Progenitor cell of endocrine pancreas (in vitro differentiated cells): ENCODE measurements at places on chromosomes 4 and X.

GRCh38 chr4:57013543-57014120, 34.9 kb downstream of the POLR2B start:
- DNase-seq = no peak

GRCh38 chr4:1473718-1474117, 67.5 kb upstream of the NKX1-1 start:
- DNase-seq = no peak

DNA sequence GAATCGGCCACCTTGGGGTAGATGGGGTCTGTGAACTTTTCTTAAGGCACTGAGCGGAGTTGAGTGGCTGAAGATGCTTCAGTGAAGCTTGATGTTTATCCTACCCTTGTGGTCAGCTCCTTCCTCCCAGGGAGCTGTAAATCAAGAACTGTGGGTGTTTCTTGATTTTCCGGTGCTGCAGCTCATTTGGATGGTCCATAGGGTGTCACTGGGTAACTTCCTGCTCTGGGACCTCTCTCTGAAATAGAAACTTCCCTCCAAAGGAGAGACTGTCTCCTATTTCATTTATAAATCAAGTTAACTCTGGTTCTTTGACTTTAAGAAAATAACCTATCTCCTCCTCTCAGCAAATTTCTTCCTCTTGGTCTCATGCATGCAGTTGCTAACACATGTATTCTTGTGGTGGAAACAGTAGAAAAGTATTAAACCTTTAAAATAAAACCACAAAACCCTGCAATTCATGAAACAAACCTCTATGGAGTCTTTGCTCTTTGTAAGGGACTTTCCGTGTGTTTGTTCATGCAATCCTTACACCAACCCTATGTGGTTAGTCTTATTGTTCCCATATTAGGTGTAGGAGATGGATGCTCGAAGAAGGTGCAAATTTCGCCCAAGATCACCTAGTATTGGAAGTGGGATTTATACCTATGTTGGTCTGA, 110.3 kb downstream of the SHROOM3 start:
- no peak for DNase-seq

- DNase-seq = no peak
These were observed 15.0 kb upstream of the PRKX start for GRCh38 chrX:3728454-3728853.

DNA sequence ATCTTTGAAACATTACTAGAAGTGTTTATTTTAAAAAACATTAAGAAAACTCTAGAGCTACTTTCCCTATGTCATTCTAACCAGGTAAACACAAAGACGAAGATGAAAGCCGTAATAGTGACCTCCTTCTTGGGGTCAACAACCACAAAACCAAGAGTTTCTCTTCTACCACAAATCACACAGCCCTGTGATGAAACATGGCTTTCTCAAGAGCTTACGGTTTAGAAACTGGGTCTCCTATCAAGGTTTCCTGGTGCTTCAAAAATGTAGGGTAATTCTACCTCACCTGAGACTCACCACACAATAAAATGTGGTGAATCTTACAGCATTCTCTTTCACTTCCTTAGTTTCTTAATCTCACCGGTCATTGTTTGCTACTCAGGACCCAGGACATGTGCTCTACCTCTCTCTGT, 50.9 kb downstream of the CORIN start:
- DNase-seq = no peak

DNA sequence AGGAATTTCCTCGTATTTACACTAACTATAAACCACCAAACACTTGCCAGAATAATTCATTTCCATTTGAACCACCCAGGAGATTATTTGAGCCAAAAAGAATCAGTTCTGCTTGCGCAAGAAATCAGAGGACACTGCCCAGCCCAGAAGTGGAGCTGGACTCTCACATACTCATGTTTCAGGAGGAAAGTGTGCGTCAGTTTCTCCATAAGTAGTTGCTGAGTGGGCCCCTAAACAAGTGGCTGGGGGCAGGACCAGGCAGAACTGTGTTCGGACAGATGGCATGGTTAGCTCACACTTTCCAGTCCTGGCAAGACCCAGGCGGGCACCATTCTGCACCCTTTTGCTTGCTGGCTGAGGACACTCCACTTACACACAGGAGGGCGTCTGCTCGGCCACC, 38.8 kb downstream of the BTC start:
- DNase-seq = no peak

- DNase-seq = no peak
These were observed 16.2 kb downstream of the ANXA5 start for GRCh38 chr4:121680571-121680970.

- no peak for DNase-seq
These were observed 359.4 kb upstream of the FSTL5 start for GRCh38 chr4:162523171-162523570.

DNA sequence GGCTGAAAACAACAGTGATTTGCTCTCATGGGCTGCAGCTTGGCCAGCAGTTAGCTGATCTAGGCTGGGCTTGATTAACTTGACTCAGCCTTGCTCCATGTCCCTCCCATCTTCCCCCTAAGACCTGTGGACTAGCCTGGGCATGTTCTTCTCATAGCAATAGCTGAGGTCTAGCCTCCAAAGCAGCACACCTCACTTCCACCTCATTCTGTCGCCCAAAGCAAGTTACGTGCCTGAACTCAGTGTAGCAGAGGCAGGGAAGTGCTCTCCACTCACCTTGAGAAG, 62.2 kb downstream of the EVC start:
- DNase-seq = no peak

DNA sequence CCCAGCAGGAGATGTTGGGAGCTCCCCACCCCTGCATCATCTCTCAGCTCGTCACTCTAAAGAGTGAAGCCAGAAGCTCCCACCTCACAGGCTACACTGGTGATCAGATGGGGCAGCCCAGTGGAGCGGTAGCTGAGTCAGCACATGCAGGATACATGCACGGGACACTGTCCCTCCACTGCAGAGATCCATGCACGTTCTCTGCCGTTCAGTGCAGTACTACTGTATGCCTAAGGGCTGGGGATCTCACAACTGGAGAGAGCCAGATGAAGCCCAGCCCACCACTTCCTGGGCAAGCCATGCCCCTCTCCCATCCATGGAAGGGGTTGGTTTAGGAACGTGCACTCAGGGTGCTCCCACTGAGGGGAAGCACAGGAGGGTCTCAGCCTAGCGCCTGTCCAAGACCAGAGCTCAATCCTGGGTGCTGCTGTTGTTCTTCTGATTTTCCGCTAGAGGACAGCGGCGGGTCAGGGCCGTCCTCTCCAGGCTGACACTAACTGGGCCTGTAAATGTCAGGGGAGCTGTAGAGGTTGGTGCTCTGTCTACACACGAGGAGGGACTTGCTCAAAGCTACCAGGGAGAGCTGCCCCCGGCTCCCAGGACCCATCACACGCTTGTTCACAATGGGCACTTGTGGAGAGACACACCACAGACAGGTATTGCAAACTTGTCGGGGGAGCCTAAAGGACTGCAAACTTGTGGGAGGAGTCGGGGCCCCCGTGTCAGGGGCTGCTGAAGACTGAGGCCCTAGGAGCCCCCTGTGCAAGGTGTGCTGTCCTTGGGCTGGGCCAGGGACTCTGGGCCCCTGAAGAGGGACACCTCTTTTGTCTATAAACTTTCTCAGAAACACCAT, 18.2 kb upstream of the ABLIM2 start:
- DNase-seq = peak; percentile 44

- DNase-seq = no peak
These were observed at the start of gene ARSH for GRCh38 chrX:3006495-3006894. TSS of gene ARSH (plus strand) at chrX:3006546. CDS start at chrX:3006613, 67 bp downstream.

DNA sequence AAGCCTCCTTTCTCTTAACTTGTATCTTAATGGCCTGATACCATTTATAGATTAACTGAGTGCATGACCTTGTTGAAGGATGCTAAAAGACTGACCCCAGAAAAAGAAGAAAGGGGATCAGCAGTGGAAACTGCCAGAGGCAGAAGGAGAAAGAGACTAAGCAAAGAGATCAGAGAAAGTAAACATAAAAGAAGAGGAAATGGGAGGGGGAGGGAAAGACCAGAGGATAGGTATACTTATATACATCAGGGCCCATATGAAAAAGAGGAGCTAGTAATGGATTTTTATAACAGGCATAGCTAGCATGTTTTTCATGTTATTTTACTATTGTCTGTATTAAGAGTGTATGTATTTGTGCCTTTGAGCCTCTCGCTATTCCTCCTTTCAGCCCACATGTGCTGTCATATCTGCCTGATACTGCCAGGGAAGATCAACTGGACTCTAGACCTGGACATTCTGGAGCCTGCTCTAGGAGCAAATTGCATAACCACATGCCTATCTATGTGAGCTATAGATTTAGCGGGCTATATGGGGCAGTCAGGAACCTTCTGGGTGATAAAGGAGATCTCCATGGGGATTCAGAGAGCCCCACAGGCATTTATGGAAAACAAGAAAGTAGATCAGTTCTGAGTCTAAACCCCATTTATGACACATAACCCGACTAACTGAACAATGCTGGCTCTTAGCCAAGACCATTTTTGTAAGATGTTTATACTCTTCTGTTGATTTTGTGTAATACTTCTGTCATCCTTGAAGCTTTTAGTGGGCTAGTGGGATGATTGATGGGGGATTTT, 13.4 kb upstream of the SNX12 start:
- no peak for DNase-seq

GRCh38 chr4:55183926-55184599, 58.7 kb upstream of the KDR start:
- no peak for DNase-seq

- DNase-seq = no peak
These were observed 43.2 kb upstream of the RBM47 start for GRCh38 chr4:40672528-40673522.

GRCh38 chr4:107666134-107666533, 53.9 kb downstream of the PAPSS1 start:
- no peak for DNase-seq

GRCh38 chrX:14922437-14922836, 49.2 kb downstream of the MOSPD2 start:
- no peak for DNase-seq

DNA sequence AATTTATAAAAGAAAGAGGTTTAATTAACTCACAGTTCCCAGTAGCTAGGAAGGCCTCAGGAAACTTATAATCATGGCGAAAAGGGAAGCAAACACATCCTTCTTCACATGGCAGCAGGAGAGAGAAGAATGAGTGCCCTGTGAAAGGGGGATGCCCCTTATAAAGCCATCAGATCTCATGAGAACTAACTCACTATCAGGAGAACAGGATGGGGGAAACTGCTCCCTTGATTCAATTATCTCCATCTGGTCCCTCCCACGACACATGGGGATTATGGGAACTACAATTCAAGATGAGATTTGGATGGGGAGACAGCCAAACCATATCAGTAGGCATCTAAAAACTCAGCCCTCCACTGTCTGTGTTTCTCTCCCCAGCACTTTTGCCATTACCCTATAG, 22.4 kb downstream of the ANK2 start:
- DNase-seq = no peak

DNA sequence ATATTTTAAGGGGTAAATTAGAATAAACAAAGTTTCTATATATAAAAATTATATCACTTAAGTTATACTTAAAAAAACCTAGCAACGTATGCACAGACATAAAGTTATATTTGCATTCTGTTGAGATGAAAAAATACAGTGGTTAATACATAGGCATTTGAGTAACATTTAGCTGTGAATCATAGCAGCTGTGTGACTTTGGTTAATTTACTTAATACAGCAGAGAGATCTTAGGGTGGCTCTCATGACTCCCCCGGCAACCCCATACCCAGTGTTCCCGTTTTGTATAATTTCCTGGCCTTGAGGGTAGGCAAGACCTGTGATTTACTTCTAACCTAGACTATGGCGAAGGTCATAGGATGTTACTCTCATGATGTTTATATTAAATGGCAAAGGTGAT, 504.8 kb downstream of the INPP4B start:
- DNase-seq = no peak

GRCh38 chr4:18608908-18609533, 587.5 kb upstream of the LCORL start:
- DNase-seq = no peak

DNA sequence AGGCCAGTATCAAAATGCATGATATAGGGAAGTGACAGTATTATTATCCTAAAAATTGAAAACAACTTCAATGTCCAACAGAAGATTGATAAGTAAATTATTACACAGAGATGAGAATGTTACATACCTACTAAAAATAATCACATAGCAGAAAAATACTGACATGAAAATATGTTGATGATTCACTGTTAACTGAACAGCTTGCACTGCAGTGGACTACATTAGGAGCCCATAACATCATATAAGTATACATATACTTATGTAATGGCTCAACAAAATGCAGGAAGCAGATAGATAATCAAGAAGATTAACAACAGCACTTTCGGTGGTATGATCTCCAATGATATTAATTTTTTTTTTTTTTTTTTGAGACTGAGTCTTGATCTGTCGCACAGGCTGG, 7.1 kb downstream of the CLOCK start:
- DNase-seq = no peak

GRCh38 chr4:89108091-89108490, 3.2 kb upstream of the TIGD2 start:
- no peak for DNase-seq

- no peak for DNase-seq
These were observed 43.7 kb downstream of the SLC10A7 start for GRCh38 chr4:146478009-146478408.

GRCh38 chr4:26787461-26788340, 72.9 kb upstream of the STIM2 start:
- no peak for DNase-seq

DNA sequence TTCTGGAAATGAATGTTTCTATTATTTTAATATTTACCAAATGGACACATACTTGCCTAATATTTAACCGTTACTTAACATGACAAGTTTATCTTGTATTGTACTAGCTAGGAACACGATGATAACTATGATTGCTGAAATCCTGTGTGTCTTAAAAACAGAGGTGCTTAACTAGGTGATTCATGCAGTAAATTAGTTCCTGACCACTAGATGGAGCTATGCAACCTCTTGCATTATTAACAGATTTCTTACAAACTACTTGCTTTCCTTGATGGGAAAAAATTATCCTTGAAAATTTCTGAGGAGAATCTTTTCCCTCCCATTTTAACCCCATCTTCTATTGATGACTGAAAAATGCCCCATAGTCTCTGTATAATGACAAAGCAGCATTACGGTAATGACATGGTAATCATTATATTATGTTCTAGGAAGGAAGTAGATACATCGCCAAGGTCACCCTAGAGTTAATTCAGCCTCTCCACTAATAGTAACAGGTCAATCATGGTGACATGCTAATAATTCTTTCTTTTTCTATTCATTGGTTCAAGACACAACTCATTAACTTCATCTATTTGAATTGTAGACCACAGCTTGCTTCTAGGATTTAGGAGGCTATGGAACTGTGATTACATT, 844.2 kb downstream of the RAPGEF2 start:
- no peak for DNase-seq

DNA sequence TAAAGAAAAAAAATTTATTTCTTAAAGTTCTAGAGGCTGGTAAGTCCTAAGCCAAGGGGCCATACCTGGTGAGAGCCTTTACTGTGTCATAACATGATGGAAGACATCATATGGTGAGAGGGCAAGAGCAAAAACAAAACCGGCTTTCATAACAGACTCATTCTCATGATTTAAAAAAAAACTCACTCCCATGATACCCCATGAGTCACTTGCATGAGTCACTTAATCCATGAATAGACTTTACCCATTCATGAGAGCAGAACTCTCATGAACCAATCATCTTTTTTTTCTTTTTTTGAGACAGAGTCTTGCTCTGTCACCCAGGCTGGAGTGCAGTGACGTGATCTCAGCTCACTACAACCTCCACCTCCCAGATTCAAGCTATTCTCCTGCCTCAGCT, 369.7 kb upstream of the DIAPH2 start:
- no peak for DNase-seq

- no peak for DNase-seq
These were observed 28.8 kb downstream of the GYG2 start for GRCh38 chrX:2857566-2857965.
